ENCODE measurements at places on chromosomes 5 and 9.

DNA sequence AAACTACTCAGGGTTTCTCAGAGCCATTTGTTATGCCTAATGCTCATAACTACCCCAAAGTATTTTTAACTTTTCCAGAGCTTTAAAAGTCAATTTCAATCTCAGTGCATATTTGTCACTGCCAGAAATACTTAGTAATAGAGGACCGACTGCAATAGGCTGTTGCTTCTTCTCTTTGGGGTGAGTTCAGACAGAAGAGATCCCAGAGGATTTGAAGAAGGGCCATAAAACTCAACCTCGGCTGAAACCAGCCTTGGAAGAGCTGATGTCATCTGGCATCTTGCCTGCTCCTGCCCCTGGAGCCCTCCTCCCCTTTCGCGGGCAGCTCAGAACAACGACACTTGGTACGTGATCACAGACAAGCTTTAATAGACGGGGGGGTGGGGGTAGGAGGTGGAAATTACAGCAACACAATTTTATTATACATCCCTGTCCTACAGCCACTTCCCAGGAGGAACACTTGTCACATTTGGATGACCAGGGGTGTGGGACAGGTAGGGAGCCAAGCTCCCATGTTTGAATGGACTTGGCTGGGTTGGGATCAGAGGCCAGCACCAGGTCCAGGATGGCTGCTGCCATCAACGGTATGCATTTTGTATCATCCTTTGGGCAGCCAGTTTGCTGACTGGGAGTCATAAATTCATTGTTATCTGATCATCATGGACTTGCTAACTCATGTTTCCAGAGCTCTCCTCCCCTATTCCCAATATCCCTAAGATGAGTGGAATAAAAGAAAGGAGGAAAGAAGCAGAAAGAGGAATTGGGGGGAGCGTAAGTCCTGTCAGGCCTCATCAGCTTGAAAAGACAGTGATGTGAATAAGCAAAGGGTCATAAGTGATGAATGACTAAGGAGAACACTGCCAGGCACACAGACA, 186.6 kb upstream of the PANK3 start:
- no peak for DNase-seq

DNA sequence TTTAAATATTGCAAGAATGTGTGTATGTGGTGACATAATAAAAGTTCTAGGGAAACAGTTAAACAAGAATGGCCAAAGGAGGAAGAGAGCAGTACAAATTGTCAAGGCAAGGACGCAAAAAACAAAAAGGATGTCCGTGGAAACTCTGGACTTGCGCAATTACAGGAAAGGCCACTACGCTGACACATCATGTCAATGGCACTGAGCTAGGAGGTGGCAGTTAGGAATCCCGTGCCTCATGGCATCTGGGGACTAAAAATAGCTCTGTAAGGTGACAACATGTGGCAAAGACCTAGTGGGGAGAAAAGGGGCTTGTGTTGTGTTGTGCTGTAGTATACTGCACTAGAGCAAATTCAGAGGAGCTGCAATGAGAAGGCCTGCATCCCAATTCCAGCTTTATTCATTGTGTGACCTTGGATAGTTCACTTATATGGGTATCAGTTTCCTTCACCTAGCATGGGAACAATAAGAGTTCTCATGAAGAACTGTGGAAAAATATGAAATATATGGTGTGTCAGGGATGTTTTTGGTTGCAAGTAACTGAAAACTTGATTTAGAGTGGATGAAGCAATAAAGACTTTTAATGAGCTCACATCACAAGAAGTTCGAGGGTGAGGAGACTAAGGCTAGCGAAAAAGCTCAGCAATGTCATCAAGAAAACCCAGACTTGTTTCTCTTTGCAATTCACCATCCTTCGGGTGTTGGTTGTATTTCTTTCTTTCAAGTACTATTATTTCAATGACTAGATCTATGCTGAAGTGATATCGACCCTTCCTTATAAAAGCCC, 124.1 kb upstream of the STC2 start:
- DNase-seq, result no peak

- no peak for DNase-seq
Measured at GRCh38 chr5:124030043-124030491, 518.1 kb downstream of the CSNK1G3 start.

- no peak for DNase-seq
Measured at GRCh38 chr5:126464959-126465358, 41.8 kb downstream of the GRAMD2B start.

DNA sequence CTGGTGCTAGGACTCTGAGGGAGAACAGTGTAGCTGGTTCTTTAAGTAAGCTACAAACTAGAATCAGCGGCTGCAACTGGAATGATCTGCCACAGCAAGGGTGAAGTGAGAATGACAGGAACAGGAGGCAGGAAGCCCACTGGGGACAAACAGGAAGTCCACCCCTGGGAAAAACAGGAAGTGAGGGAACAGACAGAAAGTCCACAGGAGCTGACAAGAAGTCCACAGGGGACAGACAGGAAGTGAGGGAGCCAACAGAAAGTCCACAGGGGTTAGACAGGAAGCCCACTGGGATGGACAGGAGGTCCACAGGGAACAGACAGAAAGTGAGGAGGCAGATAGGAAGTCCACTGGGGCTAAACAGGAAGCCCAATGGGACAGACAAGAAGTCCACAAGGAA, 15.5 kb downstream of the ADAMTS16 start:
- no peak for DNase-seq

- DNase-seq, result no peak
Measured at GRCh38 chr5:1724822-1725602, 74.6 kb downstream of the MRPL36 start.

DNA sequence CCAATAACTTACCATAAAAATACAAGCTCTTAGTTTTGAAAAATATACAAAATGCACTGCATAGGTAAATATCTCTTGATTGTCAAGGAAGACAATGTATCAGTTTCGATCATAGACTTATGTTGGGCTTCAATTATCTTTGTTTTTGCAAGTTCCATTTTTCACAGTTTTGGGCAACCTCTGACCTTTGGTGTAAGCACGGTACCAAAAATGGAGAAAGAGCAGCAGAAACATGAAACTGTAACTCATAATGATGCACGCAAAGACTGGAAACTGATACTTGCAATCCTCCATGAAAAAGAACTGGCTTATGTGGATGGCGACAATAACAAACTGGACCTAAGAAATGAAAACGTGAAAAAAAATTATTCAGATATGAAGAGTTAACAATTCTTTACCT, 54.5 kb upstream of the DEPDC1B start:
- no peak for DNase-seq

GRCh38 chr5:125005266-125005665, 258.8 kb upstream of the ZNF608 start:
- no peak for DNase-seq
